ENCODE measurements at places on chromosomes 5 and 9.

GRCh38 chr5:38551030-38552017 is 5.1 kb downstream of the LIFR start:
- DNase-seq: peak; percentile 55

DNA sequence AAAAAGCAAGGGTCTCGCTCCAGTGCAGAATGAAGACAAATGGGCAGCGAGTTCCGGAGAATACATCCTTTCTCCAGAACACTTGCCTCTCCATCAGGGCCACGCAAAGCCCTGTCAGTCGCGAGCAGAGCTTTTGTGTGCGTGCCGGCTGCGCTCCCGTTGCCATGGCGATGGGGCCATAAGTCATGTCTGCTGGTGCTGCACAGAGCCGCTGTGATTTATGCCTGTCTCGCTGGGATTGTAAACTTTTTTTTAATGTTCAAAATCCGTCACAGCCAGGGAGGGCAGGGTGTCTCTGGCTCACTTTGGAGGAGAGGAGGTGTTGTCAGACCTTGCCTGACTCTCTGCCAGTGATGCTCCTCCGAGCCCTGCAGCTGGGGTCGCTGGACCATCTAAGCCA is 272.7 kb downstream of the TRIM32 start:
- DNase-seq: peak; percentile 63

GRCh38 chr9:91458906-91459305 is 35.3 kb upstream of the NFIL3 start:
- no peak for DNase-seq

GRCh38 chr5:96321345-96321744 is 111.7 kb downstream of the PCSK1 start:
- no peak for DNase-seq

- DNase-seq: no peak
These were observed 125.8 kb downstream of the ARRDC3 start for GRCh38 chr5:91257301-91257700.

DNA sequence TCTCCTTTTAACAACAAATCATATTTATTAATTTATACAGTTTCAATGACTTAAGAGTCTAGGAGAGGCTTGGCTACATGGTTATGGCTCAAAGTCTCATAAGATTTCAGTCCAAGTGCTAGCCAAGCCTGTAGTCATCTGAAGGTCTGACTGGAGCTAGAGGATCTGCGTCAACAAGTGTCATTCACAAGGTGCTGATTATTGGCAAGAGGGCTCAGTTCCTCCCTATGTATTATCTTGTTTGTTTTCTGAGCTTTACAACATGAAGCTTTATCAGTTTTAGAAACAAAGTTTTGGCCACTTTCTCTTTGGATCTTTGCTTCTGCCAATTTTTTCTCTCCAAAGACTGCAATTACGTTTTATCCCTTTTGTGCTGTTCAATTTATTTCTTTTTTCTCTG is 94.7 kb downstream of the RICTOR start:
- DNase-seq: no peak

DNA sequence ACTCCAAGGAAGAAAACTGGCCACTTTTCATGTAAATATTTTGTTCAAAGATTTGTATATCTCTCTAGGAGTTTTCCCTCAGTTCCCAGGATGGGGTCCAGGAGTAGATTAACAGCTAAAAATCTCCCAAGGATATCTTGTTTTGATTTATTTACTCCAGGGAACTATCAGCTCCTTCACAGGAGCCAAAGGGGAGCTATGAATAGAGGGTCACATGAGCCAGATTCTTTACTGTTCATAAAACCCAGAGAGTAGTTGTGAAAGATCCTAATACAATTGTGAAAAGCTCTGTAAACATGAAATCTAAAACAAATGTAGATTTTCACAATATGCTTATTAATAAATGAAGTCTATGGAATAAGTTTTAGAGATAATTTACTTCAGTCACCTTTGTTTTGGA is 16.9 kb downstream of the DIMT1 start:
- DNase-seq: no peak

- no peak for DNase-seq
These were observed 597.2 kb downstream of the LRRC70 start for GRCh38 chr5:63175850-63176249.

GRCh38 chr5:156149213-156149612 is 177.8 kb upstream of the SGCD start:
- DNase-seq: no peak

- no peak for DNase-seq
These were observed 153.2 kb downstream of the EDIL3 start for GRCh38 chr5:84231433-84231832.

GRCh38 chr5:35822511-35822910 is 34.2 kb upstream of the IL7R start:
- DNase-seq: no peak

DNA sequence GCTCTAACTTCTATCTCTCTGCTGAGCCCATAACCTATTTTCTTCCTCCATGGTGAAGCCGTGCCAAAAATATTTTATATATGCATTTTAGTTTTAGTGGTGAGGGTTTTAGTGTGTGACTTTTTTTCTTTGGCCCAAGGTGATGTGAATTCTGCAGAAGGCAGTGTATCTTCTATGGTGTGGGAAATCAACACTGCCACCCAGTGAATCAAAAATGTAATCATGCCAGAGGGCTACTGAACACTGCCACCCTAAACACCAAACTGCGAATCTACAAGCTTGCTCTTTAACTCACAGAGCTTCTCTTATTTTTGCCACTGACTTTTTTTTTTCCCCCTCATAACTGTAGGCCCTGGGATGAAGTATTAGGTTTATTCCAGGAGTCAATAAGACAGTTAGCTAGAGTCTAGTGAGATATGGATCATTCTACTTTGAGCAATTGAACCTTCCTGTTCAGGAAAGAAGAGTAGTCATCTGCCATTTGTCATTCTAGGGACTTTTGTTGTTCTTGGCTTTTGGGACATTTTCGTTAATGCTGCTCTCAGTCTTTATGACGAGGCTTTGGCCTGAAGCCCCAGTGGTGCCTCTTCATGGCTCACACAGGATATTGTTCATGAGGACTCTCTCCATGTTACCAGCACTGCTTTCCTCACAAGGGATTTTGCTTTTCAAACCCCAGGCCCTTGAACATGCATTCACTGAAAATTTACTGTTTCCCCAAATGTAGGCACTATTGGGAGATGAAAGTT is 53.1 kb downstream of the C7 start:
- no peak for DNase-seq

All from NCI-H2171 treated with DMSO at 0.1 percent for 48 hours (cell line).